ENCODE measurements at places on chromosomes 7 and 10. TPM values are rescaled to one million over a fixed set of nuclear protein-coding genes. Genes with fewer than 3 reads are reported as not detected.

The PTPN20 gene
- total RNA-seq = not detected

The MYO1G gene
- not detected for total RNA-seq

The FAM237B gene
- total RNA-seq = not detected

The DPYSL4 gene
- total RNA-seq = 47.1 TPM

The PSAP gene
- total RNA-seq = 878 TPM

The PNLIPRP1 gene
- not detected for total RNA-seq

The WNT16 gene
- not detected for total RNA-seq

The MOSPD3 gene
- 12.8 TPM for total RNA-seq

The DLX5 gene
- total RNA-seq = not detected

The RBM28 gene
- total RNA-seq = 6.9 TPM

The IKZF1 gene
- total RNA-seq = not detected

The SORCS1 gene
- total RNA-seq = not detected

The NPC1L1 gene
- 0.18 TPM for total RNA-seq

The LUC7L2 gene
- 23.5 TPM for total RNA-seq
